ENCODE measurements at places on chromosomes 5 and 9.

DNA sequence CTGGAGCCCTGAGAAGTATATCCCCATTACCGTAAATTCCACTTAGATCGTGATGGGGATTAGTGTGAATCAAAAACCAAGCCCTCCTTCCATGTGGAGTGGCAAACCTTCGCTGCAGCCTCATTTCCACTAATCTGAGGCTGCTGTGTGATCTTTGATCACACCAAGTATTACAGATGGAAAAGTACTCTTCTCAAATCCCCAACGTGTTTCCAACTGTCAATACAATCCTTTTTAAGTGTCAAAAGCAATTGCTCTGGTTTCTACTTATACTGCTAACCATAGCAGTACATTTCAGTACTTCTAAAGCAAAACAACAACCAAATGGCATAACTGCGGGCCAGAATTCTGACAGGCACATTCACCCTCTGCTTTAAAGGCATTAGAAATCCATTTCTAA lies 307.7 kb upstream of the ADAMTS16 start:
- DNase-seq = no peak

DNA sequence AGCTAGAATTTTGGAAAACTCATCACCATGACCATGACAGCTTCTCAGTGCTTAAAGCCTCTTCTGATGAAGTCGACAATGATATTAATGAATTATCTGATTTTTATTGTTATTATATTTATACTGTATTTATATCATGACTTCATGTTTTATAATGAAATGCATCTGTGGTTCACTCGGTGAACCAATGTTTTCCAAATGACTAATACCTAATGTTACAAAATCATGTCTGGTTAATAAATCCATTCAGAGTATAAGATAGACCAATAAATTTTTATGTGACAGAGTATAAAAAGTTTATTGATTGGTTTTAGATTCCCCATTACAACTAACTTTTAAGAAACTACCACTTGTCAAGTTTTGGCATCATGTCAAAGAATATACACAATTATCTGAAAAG lies 416.5 kb downstream of the MLLT3 start:
- no peak for DNase-seq

DNA sequence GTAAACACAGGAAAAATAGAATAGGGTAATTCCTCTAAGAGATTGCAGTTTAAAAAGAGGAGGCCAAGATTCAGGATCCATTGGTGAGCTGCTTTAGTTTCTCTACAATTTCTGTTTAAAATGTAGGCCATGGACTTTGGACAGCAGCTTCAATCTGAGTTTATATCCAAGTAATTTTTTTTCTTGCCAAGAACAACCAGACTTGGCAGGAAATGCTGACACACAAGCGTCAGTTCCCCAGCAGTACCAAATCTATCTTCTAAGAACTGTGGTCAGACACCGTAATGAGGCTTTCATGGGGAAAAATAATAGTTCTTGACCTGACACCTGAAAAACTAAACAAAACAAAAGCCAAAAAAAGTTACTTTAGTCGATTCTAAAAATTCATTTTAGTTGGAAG lies 528.8 kb downstream of the CSNK1G3 start:
- DNase-seq = no peak

DNA sequence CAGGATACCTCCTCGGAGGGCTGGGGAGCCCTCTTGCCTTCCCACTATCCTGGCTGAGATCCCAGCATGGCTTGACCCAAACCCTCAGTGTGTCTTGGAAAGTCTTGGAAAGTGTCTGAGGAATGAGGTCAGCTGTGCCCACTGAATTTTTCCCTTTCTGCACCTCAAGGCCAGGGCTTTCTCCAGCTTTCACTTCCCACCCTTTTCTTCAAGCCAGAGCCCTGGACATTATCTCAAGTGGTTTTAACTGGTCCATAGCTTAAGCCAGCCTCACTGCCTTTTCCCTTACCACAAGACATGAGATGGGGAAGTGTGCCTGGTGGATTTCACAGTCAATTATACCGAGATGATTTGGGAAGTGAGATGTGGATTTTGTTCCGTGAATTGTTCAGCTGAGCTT lies 35.7 kb upstream of the LHX2 start:
- DNase-seq = no peak

- DNase-seq = peak; percentile 87
Observed at GRCh38 chr5:58582803-58583491, at the start of gene RAB3C. Gene RAB3C, plus strand, starts transcription at chr5:58583075. Its CDS starts 134 bp downstream, at chr5:58583209.

DNA sequence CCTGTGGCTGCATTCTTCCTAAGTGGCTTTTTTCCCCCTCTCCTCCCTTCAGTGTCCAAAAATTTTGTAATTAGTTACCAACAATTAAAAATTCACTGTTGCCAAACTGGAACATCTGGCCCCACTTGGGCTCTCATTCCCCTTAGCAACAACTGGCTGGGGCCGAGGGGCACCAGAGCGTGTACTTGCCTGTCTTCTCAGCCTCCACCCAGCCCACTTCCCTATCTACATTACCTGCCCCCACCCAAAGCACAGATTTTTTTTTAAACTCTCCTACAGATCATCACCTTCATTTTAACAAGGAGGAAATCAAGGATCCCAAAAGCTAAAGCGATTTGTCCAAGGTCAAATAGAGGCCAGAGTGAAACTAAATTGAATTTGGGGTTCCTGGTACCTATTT lies 278.8 kb downstream of the EBF1 start:
- no peak for DNase-seq

DNA sequence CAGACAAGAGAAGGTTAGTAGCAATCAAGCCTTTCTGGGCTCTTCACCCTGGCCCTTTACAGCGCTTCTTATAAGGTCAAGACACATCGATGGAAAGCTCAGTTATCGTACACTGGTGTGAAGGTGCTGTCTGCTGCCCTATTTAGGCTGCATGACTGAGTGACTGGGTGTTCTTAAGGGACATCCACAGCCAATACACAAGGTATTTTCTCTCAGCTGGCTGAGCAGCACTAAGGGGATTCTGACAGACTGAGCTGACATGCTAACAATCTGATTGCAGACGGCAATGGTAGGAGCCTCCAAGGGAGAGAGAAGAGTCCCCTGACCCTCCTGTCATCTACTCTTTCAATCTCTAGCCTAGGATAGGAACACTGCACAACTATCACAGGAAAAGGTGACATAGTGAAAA lies 577.9 kb downstream of the ISL1 start:
- no peak for DNase-seq

GRCh38 chr5:72723581-72723980 lies 92.9 kb upstream of the TNPO1 start:
- no peak for DNase-seq

DNA sequence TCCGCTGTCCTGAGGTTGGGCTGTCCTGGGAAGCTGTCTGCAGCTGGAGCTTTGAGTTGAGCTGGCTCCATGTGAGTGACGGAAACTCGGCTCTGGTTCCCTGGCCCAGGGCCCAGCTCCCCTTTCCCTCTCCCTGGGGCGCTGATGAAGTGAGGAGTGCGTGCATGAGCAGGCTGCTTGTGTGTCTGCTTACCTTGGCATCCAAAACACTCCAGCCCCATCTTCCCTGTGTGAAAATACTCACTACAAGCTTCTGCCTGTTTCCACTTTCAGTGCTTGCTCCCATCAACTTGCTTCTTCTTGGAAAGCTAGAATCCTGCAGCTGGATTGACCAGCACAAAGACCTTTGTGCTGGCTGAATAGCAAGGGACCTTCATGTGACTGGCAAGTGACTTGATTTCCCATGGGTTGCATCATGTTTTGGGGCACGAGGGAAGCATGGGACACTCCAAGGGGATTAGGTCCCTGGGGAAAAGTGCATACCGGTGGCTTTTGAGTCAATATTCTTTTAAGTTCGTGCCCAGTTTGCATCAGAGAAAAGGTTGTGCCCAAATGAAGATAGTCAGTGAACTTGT lies 198.1 kb downstream of the GADD45G start:
- DNase-seq = peak; percentile 50

DNA sequence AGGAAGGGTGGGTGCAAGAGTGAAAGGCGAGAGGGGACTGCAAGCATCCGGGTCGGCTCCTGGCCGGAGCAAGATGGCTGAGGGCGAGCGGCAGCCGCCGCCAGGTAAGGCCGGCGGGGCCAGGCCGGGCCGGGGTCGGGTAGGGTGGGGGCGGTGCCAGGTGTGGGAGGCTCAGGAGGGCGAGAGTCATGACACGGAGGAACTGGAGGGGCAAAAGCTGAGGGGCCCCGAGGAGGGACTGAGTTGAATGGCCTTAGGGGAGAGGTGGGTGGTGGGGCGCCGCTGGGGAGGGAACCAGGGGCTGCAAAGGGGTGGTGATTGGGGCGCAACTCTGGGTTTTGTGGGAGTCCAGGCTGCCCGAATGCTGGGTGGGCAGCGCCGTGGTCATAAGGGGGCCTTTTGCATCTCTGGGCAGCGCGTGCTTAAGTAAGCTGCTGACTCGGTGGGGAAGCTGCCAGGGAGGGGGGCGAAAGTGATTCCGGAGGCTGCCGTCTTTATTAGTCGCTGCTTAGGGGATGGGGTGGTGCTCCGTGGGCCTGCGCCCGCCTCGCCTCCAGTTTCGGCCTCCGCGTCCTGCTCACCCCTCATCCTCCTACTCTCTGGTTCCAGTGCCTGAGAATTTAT lies 425 bp downstream of the PTPA start:
- DNase-seq = no peak

DNA sequence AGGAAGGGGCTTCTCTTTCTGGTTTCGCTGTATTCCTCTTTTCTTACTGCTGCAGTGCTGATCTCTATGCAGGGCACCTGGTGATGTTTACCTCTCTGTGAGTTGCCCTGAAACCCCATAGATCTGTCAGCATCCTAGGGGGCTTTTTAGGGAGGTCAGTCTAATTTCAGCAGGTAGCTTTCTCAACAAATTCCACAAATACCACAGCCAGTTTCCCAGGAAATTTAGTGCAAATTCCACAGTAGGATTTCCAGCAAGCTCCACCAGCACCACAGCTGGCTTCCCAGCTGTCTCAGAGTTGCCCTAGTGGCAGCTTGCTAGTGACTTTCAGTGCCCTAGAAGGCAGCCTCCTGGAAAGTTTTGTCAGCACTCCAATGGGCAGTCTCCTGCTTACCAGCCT lies 379.1 kb upstream of the SMC2 start:
- DNase-seq = no peak

GRCh38 chr9:114616684-114617520 lies 5.8 kb downstream of the TMEM268 start:
- no peak for DNase-seq

DNA sequence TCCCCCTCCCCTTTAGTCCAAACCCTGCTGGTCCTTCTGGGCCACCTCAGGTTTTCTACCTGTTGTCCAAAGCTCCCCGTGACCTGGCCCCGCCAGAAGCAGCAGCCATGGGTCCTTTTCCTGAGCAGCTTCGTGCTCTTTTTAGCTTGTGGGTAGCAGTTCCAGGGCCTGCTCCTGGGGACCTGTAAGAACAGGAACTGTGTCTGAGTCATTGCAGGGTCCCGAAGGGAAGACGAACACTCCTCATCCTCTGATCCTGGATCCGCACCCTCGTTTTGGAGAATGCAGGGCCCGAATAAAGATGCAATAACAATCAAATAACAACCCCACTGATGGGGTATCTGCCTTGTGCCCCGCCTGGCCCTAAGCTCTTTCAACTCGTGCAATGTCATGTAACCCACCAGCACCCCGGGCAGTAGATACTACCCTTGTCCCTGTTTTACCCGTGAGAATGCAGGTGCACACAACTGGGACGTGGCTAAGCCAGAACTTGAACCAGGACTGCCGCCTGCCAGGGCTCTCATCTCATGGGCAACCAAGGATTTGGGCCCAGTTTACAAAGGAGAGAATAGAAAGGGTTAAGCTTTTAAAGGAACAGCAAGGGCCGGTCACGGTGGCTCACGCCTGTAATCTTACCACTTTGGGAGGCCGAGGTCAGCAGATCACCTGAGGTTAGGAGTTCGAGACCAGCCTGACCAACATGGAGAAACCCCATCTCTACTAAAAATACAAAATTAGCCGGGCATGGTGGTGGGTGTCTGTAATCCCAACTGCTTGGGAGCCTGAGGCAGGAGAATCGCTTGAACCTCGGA lies 33.2 kb downstream of the NEK6 start:
- no peak for DNase-seq

DNA sequence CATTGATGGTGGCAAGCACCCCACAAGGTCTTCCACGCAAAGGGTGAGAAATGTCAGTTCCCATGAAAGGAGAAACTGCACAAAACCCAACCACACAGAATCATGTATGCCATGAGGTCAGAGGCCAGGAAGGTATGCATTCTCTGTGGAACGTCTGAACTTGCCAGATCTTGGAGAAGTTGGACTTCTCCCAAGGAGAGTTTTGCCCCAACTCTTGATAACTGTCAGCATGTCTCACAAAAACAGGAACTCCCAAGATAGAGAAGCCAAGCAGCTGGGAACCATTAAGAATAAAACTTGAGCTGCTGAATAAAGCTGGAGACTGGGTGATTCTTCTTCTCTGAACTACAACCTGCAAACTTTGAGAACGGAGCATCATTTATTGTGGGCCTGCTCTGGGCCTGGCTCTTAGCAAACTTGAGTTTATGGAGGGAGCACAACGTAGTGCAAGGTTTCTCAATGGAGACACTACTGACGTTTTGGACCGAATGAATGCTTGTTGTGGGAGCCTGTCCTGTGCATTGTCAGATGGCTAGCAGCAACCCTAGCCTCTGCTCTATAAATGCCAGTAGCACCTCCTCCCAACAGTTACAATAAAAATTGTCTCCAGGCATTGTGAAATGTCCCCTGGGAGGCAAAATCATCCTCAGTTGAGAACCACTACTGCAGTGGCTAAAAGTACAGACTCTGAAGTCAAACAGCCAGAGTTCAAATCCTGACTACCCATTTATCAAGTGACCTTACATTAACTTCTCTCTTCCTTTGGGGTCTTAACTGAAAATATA lies 193.5 kb downstream of the ACTL7B start:
- DNase-seq = no peak

DNA sequence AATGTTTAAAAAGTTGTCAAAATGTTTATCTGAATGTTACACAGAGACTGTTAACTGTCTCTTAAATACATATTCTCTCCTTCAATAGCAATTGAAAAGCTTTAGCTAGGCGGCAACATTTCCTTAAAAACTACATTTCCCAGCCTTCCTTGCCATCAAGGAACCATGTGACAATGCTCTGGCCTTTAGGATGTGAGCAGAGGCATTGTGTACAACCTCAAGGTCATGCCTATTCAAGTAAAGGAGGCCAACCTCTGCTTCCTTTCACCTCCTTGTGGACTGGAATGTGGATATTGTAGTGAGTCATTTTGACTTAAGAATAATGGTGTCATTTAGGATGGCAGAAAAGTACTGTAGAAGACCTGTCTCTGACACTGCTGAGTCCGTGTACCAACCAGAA lies 23.7 kb upstream of the MROH2B start:
- no peak for DNase-seq

DNA sequence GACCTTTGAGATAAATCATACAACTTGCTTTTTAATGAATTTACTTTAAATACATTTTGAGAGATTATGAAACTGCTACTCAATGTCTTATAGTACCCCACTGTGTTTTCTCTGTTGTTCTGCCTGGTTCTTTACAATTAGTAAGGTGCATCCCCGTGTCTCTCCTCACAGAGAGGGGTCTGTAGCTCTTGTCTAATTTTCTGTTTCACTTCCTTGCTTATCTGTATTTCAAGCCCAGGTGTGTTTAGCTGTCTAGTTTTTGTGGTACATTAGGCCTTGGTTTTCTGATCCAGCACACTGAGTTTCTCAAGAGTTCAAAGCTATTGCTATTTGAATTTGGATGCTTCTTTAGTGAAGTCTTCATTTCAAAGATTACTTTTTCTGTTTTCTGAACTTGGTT lies 105.1 kb downstream of the MAST4 start:
- no peak for DNase-seq
